T-helper 9 cell (primary cell): ENCODE measurements at places on chromosomes 11 and 22.

DNA sequence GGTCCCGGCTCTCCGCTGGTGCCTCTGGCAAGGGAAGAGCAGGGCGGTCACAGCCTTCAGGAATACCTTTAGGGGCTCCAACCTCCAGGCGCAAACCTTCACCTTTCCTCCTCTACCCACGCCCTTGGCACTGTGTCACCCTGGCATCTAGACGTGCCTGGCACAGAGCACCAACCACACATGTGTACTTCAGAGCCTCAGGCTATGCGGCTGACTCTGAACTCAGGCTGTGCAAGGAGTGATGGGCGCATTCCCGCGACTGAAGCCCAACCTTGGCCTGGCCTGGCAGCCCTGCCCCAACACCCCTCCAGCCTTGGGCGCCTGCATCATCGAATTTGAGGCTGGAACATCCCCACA lies 11.4 kb downstream of the SCARF2 start:
- no peak for DNase-seq

DNA sequence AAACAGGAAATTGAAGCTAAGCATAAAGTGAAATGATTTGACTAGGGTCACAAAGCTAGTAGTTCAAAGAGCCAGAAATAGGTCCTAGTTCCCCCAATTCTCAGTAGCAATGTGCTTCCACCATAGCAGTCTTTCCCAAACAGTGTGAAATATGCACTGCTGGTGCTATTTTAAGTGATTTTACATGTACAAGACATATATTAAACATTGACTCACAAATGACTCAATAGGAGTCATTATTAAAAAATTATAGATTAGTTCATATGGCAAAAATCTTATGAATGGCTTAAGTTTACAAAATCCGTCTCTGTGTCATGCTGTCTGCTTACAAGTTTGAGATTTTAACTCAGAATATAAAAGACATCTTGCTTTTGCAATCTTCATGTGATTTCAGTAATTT lies 21.4 kb downstream of the KIF18A start:
- no peak for DNase-seq

- no peak for DNase-seq
Observed at GRCh38 chr11:102476812-102477211, 24.2 kb upstream of the TMEM123 start.

DNA sequence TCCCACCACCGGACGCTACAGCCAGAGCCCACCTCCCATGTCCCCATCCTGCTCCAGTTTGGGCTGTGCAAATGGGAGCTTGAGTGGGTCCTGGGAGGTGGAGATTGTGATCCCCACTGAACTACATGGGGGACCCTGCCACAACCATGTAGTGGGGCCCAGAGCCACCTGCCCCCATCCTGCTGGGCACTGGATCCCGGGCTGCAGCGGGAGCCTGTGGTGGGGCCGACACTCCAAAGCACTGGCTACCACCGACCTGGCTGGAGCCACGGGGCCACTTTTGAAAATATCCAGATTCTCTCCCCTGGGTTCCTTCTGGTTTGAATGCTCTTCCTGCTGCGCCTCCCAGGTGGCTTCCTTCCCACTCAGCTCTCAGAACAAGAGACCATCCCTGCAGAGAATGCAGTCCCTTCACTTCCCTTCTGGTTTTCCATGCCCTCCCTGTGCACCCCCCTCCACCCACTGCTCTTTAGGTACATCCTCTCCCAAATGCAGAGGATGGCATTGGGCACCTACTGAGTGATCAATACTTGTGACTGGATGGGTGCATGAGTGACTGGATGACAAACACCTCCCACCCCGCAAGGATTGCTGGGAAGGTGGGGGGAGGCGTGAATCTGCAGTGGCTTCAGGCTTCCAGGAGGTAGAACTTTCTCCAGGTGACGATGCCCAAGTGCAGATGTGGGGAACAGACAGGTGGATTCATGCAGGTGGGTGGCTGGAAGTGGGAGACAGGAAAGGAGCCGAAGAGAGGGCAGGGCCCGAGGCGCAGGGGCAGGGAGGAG lies 846 bp upstream of the UNC93B1 start:
- DNase-seq, result no peak

- DNase-seq, result no peak
Observed at GRCh38 chr11:130168105-130168504, 8.5 kb downstream of the ST14 start.

DNA sequence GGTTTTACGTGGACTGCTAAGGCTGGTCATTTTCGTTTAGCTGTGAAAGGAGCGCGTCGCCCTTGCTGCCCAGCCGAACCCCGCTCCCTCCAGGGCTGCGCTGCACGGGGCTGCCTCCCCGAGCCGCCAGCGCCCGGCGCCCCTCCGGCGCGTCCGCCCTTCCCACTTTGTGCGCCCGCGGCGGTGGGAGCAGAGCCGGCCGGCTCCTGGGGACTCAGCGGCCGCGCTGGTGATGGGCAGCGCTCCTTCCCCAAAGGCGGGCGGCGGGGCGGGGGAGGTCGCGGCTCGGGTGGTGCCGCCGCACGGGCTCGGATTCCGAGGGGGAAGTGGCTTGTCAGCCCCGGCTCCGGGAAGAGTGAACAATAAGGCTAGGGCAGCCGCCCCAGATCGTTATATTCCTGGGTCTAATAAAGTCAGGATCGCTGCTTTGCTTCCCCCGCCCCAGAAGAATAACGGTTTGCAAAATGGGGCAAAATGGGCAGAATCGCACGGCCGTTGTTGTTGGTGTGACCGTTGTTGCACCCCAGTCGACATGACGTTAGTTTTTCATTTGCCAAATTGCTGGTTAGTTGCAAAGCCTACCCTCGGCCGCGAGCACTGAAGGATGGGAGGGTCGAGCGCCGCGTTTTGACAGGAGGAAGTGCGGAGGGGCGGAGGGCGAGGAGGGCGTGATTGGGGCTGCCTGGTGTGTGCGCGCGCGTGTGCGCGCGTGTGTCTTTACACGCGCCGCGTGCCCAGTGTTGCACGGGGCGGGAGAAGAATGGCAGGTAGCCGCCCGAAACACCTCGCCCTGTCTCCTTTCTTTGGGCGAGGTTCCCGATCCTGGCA lies 745 bp downstream of the NCAM1 start:
- DNase-seq, result no peak

GRCh38 chr22:35312198-35313059 lies 12.7 kb downstream of the TOM1 start:
- no peak for DNase-seq

GRCh38 chr11:103888541-103888951 lies 147.9 kb upstream of the DDI1 start:
- DNase-seq, result no peak

- DNase-seq, result no peak
Observed at GRCh38 chr11:45922425-45923082, at the start of gene LARGE2. Gene LARGE2 (plus strand): TSS chr11:45922656. CDS start chr11:45922883, 227 bp downstream.

DNA sequence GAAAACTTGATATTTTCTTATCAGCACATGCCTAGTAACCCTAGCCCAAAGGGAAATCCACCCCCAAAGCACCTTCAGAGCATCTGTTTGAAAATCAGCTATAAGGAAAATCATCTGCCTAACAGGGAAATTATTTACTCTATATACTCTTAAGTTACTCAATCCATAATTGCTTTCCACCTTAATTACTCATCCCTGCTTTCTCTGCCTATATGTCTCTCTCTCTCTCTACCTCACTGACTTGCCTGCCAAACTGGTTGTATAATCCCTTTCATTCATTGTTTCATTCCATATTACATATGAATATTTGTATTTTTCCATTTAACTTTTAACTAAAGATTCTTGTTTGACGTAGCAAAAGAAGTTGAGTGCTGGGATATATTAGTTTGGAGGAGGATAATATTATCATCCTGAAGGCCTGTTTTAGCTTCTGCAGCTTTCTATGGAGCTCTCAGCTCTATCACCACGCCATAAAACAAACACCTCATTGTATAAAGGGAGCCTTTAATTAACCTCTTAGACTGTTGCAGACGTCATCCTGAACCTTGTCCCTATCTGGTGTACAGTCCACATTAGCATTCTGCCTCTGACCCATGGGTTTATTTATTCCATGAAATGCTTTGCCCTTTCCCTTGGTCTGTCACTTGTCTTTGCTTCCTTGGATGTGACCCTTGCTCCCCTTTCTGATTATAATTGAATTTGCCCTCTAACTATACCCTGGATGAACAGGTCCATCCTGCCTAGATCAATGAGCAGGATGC lies 98.9 kb downstream of the INSC start:
- DNase-seq, result no peak
